ENCODE measurements at places on chromosomes 3 and 15.
A peak's percentile ranks its signal among the peaks of the same experiment; 100 is the strongest.

- DNase-seq = no peak
Measured at GRCh38 chr3:196872316-196872715, 4.6 kb downstream of the SENP5 start.

- no peak for DNase-seq
Measured at GRCh38 chr3:187318819-187319616, 27.5 kb upstream of the MASP1 start.

DNA sequence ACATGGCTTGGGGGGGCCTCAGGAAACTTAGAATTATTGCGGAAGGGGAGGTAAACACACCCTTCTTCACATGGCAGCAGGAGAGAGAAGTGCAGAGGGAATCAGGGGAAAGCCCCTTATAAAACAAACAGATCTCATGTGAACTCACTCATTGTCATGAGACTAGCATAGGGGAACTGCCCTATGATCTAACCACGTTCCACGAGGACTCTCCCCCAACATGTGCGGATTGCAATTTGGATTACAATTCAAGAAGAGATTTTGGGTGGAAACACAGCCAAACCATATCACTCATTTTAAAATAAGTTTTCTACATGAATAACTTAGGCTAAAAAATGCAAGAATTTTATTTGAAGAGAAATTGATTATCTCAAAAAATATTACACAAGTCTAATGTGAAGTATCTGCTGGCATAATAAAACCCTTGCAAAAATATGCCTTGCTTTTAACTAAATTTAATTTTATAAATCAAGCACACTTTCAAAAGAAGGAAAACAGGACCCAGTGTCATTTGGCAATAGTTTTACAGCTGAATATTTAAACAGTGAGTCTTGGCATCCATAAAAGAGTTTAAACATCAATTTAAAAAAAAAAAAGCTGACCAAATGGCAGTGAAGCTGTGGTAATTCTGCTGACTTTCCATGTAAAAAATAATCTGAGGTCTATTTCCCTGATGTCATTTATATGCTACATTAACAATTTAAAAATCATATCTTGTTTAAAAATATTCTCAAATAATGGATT is 1057.2 kb downstream of the NAALADL2 start:
- no peak for DNase-seq

DNA sequence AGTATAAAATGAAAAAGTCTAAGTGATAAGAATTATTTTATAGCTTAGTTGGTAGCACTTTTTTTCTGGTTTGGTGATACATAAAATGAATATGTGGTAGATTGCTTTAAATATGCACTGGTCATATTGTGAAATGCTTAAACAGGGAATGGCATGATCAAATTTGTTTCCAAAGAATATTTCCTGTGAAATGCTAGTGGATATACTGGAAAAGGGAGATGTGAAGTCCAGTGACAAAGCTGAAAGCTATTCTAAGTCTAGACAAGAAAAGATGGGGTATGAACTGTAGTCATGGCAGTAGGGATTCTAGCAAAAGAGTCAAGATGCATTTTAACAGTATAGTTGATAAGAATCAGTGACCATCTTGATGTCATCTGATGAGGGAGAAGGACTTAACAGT is 98.9 kb upstream of the MME start:
- no peak for DNase-seq

DNA sequence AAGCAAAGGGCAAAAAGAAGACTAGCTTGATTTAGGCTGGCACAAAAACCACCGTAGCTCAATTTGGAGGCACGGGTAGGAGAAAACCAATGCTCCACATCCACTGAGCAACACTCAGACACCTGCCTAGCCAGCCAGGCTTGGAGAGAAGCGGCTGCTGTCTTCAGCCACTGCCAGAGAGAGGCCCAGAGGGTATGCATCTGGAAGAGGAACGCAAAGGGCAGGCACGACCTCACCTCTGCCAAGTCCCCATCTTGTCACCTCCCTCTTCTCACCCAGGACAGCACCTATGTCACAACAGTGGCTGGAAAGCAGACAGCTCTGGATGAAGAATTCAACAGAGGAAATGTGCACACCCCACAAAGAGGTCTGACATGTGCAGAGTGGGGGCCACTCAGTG is 93.5 kb downstream of the ADAMTS17 start:
- DNase-seq = no peak

DNA sequence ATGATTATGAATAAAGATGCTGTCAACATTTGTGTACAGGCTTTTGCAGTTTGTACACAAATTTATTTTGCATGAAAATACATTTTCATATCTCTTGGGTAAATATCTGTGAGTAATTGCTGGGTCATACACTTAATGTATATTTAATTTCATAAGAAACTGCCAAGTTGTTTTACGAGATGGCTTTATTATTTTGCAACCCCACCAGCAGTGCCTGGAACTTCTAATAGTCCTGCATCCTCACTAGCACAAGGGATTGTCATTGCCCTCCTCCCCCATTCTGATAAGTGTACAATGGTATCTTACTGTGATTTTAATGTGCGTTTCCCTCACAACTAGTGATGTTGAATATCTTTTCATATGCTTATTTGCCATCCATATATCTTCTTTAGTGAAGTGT is 45.2 kb downstream of the ASTE1 start:
- no peak for DNase-seq

- peak; percentile 67 for DNase-seq
Measured at GRCh38 chr3:178480795-178481194, 55.4 kb upstream of the KCNMB2 start.

DNA sequence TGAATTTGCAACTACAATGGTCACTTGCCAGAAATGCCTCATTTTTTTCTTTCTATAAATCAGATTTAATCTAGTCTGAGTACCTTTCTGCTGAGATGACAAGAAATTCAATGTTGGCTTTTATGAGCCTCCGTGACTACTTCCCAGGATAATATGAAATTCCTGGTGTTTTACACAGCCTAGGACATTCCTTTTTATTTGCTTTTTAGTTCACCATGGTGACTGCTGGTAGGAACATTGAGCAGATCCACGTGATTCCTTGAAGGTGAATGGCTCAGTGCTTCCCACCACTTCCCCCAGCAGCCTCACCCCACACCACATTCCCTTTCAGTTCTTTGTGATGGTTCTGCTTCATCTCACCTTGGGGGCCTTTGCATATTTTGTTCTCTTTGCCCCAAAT is 4.3 kb upstream of the NPTN start:
- no peak for DNase-seq

- DNase-seq = no peak
Measured at GRCh38 chr3:146308682-146309081, 57.8 kb upstream of the PLSCR4 start.

- no peak for DNase-seq
Measured at GRCh38 chr15:71049706-71050422, 65.4 kb upstream of the THSD4 start.

GRCh38 chr3:38009807-38010591 is 19.4 kb downstream of the VILL start:
- DNase-seq = no peak

- DNase-seq = no peak
Measured at GRCh38 chr15:81454024-81454423, 80.0 kb upstream of the TMC3 start.

DNA sequence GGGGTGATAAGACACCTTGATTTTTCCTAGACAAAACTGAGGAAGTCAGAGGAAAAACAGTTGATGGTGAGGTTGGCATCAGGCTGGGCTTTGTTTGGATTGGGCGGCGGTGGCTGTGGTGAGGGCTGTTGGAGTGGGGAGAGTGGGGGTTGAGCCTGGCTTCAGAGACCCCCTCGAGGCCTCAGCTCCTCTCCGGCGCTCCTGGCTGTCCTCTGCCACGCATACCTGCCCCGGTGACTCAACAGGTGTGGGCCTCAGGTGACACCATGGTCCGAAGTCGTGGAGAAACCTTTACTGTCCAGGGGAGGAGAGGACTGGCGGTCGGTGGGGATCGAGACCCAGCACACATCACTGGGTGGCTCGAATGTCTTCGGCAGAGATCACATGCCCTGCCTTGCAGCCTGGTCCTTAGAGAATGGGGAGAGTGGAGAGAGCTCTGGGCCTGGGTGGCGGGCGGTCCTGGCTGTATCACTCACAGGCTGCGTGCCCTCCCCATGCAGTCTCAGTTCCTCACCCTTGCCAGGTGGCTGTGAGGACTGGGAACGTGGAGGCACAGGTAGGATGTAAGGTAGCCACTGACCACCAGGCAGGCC is 2.6 kb downstream of the APBA2 start:
- no peak for DNase-seq

DNA sequence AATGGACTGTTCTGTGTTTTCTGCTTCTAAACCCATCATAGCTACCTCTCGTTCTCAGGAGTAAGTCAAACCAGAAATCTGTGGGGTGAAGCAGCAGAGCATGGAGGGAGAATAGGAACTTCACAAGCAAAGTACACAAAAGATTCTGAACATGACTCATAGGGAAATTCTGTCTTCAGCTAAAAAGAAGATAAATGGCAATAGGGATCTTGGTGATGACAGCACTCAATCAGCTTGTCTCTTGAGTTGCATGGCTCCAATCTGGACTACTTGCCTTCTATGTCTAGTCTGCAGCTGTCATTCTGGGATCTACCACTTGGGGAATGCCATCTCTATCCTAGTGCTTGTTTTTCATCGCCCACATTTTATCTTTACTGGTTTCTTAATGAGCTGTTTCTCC is 13.5 kb upstream of the GRAMD1C start:
- DNase-seq = peak; percentile 69

DNA sequence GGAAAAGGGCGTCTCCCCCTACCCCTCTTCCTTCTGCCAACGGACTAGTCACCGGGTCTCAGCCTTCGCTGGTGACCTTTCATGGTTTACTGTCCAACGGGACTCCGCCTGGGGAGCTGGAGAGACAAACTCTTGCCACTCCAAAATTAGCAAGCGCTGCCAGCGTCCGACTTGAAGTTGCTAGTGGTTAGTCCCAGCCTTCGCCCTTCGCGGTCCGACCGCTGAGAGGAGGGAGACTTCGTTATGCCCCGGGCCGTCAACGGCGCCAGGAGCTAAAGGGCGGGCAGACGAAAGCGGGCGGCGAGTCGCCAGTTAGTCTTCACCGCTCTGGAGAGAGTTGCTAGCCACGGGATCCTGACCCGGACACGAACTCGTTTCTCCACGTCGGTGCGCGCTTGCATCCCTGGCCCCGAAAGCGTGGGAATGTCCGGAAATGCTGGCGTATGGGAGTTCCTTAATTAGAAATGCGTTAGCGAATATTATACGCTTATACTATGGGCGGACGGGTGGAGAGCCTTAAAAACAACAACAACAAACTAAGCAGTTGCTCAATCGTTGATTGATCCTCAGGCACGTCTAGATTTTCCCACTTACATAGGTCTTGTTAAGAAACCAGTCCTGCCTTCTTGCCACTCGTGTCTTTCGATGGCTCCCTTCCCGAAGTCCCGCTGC is 716 bp downstream of the SMC4 start:
- DNase-seq = no peak

DNA sequence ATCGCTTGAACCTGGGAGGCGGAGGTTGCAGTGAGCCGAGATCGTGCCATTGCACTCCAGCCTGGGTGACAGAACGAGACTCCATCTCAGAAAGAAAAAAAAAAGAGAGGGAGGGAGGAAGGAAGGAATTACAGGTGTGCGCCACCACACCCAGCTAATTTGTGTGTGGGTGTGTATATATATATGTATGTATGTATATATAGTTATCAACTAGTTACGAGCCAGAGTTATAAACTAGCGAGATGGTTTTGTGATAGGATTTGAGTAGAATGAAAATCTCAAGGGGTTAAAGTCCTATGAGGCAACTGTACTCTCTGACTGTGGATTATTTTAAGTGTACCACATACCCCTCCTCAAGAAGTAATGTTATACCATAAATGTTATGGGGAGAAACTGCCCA is 50.9 kb upstream of the SIN3A start:
- DNase-seq = no peak

- no peak for DNase-seq
Measured at GRCh38 chr15:45628136-45628535, 6.7 kb upstream of the SQOR start.

GRCh38 chr15:41573396-41573795 is 14.4 kb downstream of the TYRO3 start:
- DNase-seq = no peak

GRCh38 chr15:88365124-88365523 is 102.1 kb downstream of the MRPL46 start:
- no peak for DNase-seq

- DNase-seq = no peak
Measured at GRCh38 chr15:77010312-77010686, 15.4 kb downstream of the PSTPIP1 start.

GRCh38 chr3:119786409-119786808 is 4.5 kb downstream of the NR1I2 start:
- DNase-seq = no peak

- no peak for DNase-seq
Measured at GRCh38 chr3:49500732-49501609, 30.9 kb downstream of the DAG1 start.

DNA sequence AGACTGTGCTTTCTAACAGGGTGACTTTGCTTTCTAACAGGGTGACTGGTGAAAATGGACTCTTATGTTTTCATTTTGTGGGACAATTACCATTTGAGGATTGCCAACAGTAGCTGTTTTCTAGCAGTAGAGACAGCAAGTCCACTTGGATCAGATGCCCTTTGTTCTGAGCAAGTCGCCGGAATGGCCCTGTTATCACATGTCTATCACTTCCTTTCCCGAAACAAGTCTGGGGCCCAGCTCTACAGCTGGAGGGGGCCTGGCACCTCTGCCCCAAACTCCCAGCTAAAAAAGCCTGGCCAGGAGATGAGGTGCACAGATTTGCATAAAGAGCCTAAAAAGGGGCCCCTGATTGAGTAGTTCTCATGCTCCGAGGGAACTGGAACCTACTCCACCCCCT is 44.6 kb downstream of the THBS1 start:
- DNase-seq = no peak

DNA sequence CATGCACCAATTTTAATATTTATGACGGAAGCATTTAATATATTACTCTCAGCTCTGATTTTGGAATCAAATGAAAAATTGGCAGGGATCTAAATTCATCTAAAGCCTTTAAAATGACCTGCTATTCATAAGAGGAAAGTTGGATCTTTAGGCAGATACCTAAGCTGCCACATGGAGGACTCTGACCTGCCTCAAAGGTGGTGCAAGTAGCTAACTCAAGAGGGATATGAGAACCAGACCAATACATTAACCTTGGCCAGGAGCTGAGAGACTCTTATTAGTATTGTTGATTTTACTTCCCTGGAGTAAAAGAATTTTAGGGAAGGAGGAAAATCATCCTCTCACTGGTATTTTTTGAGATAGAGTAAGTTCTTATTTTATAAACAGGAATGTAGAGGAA is 17.7 kb downstream of the ZNF654 start:
- DNase-seq = no peak

GRCh38 chr3:180329187-180329586 is 272.8 kb upstream of the TTC14 start:
- DNase-seq = peak; percentile 38

GRCh38 chr3:13282986-13283876 is 136.9 kb downstream of the NUP210 start:
- no peak for DNase-seq

- no peak for DNase-seq
Measured at GRCh38 chr15:99472416-99473145, 93.2 kb upstream of the MEF2A start.

Data from GM06990 (cell line).